Stimulated activated CD8-positive, alpha-beta memory T cell treated with anti-CD3 and anti-CD28 coated beads, Interleukin-4, amount 100 ng/mL, for 4 hours (primary cell): ENCODE measurements at places on chromosomes 4 and X.

DNA sequence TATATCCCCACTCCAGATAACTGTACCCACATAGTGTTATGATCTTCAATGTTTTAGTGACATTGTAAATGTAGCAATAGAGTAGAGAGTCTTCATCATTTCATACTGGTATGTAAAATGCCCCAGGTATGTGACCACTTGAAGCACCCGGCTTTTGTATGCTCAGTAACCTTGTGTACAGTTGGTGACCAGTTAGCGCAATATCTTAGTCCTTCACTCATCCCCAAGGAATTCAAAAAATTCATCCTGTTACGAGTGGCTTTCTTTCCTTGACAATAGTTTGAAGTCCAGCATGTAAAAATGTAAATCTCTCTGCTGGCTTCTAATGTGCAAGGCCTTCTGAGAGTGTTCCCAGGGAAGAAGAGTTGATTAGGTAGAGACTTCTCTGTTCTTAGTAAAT is 145.6 kb downstream of the ARX start:
- DNase-seq = no peak

GRCh38 chr4:128463006-128463405 is 175.4 kb upstream of the PGRMC2 start:
- DNase-seq = no peak

- no peak for DNase-seq
Observed at GRCh38 chr4:145779319-145779801, 99.4 kb downstream of the C4orf51 start.

DNA sequence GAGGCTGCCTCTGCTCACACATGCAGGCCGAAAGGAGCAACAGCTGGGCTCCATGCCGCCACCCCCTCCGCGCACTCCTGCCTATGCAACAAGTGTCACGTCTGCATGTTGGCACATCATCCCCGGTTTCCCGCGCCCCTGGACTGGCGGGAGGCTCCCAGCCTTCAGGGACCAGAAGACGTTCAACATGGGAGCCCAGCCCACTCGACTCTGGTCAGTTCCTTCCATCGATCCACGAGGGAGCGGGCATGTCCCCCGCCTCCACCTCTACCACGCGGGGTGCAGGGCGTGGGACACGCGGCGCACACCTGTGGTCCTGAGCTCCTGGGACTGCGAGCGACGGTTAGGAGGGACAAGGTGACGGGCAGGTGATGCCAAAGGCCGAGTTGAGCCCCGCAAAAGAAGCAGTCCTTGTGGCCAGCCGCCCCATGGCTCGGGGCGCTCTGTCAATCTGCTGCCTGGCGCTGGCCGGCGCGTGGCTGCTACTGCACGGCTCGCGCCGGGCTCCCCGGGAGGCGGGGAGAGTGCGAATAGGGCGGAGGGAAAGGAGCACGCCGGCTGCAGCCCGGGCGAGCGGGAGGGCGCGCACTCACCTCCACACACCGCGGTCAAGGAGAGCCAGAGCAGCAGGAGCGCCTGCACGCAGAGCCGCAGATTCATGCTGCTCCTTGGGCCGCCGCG is 645 bp downstream of the APLN start:
- no peak for DNase-seq

DNA sequence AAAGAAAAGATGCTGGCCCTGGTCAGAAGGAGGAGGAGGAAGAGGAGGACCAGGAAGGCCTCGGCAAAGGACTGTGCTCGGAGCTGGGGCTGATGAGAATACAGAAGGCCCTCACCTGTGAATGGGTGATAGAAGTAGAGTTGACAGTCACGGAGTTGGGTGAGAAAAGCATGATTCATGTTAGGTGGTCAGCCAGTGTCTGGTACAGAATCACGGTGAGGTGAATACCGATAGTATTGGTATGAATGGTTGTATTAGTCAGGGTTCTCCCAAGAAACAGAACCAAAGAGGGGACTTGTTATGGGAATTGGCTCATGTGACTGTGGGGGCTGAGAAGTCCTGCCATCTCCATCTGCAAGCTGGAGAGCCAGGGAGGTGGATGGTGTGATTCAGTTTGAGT is 32.5 kb upstream of the FAM156A start:
- DNase-seq = no peak
